ENCODE measurements at places on chromosomes 3 and 15. TPM values are rescaled to one million over a fixed set of nuclear protein-coding genes. Genes with fewer than 3 reads are reported as not detected.
A peak's percentile ranks its signal among the peaks of the same experiment; 100 is the strongest.

The CXCR6 gene
- 0.59 TPM for total RNA-seq

DNA sequence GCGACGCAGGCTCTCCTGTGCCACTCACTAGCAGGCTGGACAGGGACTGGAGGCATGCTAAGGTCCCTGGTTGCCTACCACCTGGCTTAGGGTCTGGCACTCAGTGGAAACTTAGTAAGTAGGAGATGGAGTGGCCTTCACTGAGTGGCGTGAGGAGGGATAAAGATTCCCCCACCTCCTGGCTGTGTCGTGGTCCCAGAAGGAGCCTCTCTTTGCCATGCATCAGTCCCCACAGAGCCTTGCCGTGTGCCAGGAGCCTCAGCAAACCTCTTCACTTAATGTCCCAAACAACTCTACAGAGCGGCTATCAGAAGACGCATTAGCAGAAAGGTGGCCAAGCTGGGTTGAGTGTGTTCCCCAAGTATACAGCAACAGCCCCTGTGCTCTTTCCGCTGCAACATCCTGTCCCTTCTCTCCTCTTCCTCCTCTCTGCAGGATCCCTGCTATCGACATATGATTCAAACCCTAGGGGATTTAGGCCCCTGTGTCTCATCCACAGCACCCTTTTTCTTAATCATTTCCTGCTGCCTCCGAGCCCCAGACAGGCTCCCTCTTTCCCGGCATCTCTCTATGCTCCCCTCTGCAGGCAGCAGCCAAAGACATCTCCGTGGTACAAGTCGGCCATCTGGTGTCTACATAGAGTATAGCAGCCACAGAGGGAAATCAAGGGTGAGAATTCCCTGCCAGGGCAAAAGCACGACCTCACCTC is 66.7 kb downstream of the SLC6A1 start:
- DNase-seq: peak; percentile 44

The PLA2G4B gene
- total RNA-seq: 5.7 TPM

The WDR49 gene
- 0.92 TPM for total RNA-seq

GRCh38 chr3:30187366-30187765 is 419.0 kb upstream of the TGFBR2 start:
- no peak for DNase-seq

The ZIC1 gene
- total RNA-seq: not detected

All from left ventricle myocardium superior (tissue), 1 donor.